ENCODE measurements at places on chromosomes 6 and 20.
A peak's percentile ranks its signal among the peaks of the same experiment; 100 is the strongest.

DNA sequence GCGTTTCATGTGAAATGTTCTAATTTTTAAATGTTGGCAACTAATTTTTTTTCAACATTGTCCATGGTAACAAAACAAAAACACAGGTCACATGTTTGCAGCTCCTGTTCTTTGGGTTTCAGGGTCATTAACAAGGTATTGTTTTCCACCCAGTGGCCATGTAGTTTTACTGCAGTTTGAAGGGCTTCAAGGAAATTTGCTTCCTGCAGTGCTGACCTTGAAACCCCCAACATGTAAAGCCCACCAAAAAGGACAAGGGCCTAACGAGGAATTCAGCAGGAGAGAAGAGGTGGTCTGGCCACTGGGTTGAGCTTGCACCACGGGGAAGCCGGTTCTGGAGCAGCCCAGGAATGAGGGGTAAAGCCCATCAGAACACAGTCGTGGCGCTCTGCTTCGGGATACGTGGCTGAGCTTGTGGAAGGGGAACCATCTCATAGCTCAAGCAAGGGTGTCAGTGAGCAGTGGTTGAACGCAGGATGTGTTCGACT, 13.9 kb upstream of the KLHL31 start:
- DNase-seq: no peak

DNA sequence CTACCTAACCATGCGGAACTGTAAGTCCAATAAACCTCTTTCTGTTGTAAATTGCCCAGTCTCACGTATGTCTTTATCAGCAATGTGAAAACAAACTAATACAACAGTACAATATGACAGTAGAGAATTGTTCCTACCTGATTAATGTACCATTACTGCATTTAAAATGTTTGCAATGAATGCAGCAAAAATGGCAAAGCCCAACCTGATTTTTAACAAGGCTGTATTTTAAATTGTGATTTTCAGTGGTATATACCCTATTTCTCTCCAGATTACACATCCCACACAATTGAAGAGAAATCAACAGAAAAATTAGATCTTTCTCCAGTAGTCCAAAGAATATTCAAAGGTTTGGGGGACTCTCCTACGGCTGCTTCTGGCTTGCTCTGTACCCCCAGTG, 3.3 kb upstream of the PCSK2 start:
- no peak for DNase-seq

DNA sequence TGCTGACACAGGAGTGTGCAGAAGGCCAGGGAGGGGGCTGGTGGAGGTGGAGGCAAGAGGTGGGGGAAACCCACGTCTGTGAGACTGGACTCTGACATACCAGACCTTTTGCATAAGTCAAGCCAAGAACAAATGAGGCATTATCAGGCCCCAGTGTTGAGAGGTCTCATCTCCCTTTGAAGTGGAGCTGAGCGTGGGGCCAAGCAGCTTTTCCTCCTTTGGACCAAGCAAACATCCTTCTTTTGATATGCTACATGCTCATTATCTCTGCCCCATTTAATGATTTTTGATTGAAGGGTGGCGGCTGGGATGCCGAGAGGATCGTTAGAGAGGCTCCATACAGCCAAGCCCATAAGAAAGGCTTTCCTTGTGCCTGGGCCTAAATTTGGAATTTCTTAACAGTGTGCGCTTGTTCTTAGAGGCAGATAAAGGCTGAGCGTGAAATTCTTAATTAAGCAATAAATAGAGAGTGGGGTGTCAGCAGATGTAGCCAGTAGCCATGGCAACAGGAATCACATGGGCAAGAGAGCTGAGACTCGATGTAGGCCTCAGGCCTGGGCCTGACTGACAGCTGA, 244.5 kb downstream of the PKHD1 start:
- no peak for DNase-seq

- no peak for DNase-seq
Observed at GRCh38 chr20:5364997-5365597, 48.3 kb upstream of the PROKR2 start.

GRCh38 chr6:139586273-139586672, 211.8 kb upstream of the CITED2 start:
- DNase-seq: no peak

- DNase-seq: no peak
Observed at GRCh38 chr20:44601236-44601671, 18.9 kb downstream of the PKIG start.

DNA sequence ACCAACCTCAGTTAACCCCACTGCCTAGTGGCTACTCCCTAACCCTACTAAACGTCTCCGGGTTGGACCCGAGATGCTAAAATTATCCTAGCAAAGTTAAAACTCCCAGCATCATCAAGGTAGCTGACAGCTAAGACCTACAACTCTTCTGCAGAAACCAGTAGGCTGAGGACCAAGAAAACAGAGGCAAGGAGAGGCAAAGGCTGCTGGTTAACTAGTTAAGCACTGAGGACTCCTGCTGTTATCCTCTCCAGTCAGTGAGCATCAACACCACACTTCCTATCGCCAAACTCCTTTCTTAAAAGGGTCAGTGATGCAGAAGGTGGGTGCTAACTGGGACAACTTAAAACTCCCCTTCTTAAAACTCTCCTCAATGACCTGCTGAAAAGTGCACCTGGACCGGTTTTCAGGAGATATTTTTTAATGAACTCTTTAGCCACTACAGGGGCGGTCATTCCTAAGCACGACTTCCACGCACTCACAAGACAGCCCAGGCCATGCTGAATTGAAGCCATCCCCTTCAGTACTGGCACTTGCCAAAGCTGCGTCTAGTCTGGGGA, 1.7 kb downstream of the TRERF1 start:
- no peak for DNase-seq

GRCh38 chr6:110055387-110055735, 77.2 kb downstream of the GPR6 start:
- DNase-seq: no peak

DNA sequence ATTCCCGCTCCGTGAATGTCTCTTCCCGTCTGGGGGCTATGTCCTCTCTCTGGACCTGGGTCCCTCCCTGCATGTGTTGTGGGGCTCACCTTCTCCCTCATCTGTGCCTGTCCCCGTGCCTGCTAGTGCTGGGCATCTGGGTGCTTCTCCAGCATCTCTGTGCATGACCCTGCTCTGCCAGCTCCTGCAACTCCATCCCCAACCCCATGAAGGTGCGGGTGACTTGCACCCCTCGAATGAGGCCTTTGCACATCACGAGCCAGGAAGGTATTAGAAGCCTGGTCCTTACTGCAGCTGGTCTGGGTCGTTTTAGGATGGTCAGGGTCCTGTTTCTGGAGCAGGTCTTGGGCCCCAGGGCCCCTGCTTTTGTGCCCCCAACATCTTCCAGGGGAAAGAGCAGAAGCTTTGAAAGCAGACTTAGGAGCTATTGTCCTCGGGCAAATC, 109.7 kb downstream of the AGPAT4 start:
- DNase-seq: no peak

- peak; percentile 30 for DNase-seq
Observed at GRCh38 chr6:17493286-17493685, 99.9 kb downstream of the CAP2 start.

DNA sequence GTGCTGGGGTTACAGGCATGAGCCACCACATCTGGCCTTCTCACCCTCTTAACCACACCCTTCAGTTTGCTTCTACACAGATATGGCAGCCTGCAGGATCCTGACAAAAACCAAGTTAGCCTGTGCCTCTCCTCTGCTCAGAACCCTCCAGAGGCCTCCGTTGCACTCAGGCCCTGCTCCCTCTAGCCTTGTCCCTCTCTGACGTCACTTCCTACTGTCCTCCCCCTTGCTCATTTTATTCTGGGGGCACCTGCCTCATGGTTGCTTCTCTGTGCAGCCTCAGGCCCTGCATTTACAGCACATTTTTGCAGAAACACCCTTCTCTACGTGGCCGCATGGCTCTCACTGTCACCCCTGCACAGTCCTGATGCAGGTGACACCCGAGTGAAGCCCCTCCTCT, 105.6 kb downstream of the CDC5L start:
- no peak for DNase-seq

DNA sequence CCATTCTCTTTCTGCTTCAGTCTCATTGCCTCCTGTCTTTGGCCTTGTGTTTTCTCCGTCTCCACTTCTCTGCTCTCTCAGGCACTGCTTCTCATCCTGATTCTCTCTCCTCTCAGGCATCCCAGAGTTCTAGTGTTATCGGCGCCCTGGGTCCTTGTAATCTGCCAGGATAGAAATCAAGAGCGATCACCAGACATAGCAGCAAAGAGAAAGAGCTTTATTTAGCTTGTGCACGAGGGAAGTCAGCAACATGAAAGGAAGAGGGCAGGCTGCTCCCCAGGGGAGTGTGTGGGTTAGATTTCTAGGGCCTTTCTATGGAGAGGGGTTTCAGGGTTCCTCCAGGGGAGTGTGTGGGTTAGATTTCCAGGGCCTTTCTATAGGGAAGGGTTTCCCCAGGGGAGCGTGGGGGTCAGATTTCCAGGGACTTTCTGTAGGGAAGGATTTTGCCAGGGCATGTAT, 32.5 kb downstream of the SUN5 start:
- no peak for DNase-seq

- DNase-seq: no peak
Observed at GRCh38 chr6:135921188-135921587, 69.7 kb downstream of the PDE7B start.

DNA sequence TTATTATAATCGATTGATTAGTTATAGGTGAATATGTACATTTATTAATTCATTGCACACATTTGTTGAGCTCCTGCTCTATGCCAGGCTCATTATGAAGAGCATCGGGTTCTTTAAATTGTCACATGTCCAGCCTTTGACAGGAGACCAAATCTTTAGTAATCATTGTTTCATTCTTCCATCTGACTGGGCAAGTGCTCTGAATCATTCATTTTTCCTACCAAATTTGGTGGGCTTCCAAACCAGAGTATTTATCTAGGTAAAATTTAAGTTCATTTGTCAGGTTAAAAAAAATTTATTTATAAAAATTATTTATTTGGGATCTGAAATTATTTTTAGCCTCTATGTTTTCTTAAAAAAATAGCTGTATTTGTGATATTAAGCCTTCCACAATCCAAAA, 404.9 kb upstream of the MMS22L start:
- no peak for DNase-seq

- peak; percentile 57 for DNase-seq
Observed at GRCh38 chr6:21885532-21886114, 292.1 kb downstream of the SOX4 start.

DNA sequence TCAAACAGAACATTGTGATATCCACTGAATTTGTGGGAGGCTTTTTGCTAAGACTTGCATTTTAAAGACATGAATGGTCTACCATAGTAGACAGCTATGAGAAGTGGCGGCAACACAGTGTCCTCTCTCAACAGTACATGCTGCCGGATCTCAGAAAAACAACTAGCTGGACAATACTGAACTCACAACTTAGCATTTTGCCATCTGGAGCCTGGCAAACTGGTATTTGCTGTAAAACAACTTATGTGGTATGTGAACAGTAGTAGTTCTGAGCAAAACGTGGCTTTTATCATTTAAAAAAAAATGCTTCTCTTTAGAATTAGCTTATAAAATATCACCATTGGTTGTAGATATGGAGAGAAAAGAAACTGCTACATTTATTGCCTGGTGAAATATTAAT, 3.3 kb upstream of the PXDC1 start:
- DNase-seq: no peak

DNA sequence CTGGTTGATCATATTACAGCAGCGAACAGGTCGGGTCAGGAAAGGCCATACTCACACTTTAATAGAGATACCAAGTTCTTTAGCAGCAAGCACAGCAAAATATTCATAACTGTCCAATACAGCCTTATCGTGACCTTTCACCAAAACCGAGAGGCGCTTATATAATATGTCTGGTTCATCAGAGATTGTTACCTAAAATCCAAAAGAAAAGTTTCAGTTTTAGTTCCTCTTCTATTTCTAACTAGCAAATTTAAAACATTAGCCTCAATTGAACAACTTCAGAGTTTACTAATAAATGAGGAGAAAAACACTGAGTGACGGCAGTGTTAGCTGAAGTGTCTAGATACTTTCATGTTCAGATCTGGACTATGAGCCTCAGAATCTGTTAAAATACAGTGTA, 5.9 kb downstream of the MRPS10 start:
- DNase-seq: no peak

DNA sequence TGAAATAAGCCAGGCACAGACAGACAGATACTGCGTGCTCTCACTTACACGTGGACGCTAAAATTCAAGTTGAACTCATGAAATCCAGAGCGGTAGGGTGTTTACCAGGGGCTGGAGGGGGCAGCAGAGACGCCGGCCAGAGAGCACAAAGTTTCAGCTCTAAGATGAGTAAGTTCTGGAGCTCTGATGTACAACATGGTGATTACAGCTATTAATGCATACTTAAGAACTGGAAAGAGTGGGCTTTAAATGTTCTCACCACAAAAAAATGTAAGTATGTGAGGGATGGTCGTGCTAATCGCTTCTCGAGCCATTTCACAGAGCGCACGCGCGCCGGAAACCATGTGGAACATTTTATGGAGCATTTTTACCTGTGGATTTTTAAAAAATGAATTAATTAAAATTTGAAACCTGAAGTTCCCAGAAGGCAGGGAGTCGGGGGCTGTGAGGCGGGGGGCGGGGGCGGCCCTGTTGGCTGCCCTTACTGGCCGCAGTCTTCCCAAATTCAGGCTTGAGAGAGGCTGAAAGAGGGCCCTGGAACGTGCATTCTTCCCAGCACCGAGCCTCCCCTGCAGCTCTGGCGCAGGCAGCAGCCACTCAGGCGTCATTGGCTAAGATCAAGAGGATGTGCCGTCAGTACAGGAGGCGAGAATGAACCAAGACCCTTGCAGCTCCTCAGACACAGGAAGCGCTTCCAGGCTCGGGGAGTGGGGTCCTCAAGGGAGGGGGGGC, 8.5 kb upstream of the SLCO4A1 start:
- DNase-seq: no peak

GRCh38 chr6:110486756-110487155, 10.3 kb upstream of the SLC22A16 start:
- DNase-seq: no peak

DNA sequence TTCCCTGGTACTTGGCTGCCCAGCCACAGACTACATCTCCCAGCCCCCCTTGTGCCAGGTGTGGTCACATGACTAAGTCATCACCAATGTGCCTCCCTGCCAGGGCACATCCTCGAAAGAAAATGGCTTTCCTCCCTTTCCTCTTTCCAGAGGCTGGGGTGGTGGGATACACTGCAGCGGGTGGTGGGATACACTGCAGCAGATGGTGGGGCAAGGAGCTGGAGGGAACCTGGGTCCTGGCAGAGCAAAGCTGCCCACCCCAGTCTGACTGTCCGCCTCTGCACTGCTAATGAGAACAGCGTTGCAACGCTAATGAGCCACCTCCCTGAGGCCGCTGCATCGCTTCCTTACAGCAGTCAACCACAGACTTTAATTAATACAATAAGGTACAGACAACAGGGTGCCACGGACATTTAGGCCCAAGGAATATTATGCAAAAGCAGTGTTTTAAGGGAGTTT, 125.3 kb downstream of the PREX1 start:
- no peak for DNase-seq

DNA sequence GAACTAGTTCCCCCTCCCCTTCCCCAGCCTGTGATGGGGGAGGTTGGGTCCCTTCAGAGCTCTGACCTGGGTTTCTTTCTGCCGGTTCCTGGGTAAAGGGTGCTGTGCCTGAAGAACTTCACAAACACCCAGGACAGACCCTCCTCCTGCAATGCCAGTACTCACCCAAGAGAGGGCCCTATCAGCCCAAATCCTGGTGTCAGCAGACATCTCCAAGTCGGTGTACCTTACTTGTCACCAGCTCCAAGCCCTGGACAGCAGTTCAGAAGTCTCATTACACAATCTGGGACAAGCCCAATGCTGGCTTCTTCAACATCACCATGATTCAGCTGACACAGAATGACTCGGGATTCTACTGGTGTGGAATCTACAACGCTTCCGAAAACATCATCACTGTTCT, 467 bp downstream of the TREML4 start:
- DNase-seq: no peak
